Stimulated activated CD8-positive, alpha-beta memory T cell treated with anti-CD3 and anti-CD28 coated beads, Interleukin-7, amount 100 ng/mL, for 1 hour (primary cell): ENCODE measurements at places on chromosomes 7 and 10.

DNA sequence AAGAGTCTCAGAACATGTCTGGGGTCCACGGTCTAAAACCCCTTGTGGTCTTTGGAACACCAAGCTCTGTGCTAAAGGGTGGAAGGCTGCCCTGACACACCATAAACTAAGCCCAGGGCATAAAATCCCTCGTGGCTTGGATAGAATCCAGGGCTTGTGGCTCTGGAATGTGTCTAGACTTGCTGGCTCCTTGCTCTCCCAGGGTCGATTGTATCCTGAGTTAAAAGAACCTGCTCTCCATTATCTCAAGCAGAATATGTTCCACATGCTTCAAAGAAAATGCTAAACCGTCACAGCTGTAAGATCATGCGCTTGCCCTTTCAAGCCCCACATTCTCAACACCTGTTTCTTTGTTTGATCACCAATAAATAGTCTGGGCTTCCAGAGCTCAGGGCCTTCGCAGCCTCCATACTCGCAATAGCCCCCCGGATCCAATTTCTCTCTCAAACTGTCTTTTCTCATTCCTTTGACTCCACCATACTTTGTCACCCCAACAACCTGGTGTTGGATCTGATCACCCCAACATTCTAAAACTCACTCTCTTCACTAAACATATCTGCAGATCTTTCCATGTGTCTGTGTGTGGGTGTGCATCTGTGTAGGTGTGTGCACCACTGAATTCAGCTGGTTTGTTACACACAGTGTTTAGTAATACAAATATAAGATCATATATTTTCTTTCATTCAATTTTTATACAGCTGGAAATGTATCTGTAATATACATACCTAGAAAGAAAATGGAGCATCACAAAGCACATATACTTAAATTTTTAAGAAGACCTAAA, 238.5 kb downstream of the ZMYND11 start:
- no peak for DNase-seq

DNA sequence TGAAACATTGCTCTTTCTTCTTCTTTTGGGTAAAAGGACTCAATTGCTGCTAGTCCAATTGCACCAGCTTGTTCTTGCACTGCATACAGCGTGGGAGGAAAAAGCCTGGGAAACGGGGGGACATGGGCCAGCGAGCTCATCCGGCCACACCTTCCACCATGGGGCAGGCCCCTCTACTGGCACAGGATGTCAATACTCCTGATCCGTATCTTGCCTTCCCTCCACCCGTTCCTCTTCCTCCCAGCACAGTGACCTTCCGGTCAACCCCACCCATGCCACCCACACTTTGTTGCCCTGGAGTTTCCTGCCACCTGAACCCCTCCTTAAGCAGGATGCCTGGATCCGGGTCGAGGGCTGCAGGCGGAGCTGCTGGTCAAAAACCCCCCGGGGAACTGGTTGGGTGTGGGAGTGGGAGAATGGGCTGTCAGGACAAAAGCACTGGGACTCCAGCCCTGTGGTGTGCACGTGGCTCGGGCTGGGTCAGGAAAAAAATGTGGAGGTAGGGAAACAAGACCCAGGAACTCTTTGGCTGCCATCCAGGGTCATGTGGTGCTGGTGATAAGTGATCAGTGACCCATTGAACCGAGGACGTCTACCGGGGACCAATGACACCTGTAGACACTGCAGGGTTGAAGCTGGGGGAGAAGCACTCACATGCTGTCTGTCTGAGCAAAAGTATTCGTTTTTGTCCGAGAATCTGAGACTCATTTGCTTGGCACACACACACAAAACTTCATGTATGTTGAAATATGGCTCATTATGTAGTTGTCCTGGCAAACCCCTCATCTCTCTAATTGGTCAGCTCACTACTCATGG, 8.1 kb downstream of the IL2RA start:
- no peak for DNase-seq

DNA sequence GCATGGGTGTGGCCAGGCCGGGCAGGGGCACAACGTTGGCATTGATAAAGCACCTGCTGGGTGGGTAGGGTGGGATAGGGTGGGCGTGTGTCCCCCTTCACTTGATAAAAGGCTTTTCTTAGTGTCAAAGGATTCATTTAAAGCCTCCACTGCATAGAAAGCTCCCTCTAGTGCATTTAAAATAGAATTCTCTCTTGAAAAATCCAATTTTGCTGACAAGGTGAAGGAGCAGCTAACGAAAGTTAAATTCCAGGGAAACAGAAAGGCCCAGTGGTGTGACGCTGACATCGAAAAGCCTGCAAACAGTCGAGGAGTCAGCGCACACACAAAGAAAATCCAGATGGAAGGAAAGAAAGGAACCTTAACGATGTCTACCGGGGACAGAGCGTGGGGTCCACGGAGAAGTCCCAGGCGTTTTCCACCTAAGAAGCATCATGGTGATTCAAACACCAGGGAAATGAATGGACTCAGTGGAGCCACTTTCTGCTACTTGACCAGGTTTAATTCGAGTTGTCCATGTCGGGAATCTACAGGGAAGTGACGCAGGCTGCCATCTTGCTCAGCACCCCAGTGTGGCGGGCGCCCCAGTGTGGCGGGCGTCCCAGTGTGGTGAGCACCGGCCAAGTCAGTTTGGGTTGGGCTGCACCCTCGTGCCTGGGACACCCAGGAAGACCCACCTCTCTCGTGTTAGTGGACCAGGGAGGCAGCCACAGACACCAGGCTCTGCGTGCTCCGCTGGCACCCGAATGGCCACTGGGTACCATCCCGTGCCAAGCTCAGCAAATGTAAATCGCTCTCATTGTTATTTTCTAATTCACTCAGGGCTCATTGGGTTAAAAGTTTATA, 217.8 kb downstream of the DNAJB6 start:
- no peak for DNase-seq

GRCh38 chr10:22593636-22594198, 120.7 kb downstream of the PIP4K2A start:
- DNase-seq = no peak

- no peak for DNase-seq
Measured at GRCh38 chr7:82021036-82021435, 251.2 kb upstream of the HGF start.

DNA sequence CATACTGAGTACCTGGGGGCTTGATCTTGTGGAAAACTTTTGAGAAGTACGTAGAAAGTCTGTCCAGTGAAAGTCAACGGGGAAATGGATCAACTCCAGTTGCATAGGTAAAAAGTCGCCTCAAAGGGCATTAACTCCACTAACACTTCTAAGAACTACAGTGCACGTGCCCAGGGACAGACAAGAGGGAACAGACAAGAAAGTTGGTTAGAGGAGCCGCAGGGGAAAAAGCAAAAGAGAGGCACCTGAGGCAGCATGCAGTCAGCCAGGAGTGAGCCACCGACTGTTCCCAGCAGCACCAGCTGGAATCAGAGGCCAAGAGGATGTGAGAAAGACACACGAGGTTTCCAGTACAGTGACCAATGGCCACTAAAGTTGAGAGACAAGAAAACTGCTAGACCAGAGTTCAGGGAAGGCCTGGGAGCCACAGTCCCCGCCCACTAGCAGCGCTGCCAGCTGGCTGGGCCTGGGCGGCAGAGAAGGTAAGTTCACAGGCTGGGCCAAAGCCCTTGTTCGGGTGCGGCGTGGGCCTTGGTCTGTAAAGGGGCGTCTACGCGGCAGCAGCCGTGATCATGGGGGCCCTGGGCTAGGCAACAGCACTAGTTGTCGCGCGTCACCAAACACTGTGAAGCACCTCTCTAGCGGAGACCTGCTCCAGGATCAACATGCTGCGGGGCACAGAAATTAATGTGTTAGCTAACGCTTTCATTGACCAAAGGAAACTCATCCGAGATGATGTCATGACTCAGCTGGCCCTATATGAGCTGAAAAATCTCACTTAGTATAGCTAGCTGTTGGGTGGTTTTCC, 14.0 kb downstream of the ITGB1 start:
- no peak for DNase-seq

GRCh38 chr10:12844811-12845483, 156.6 kb downstream of the CCDC3 start:
- DNase-seq = no peak

DNA sequence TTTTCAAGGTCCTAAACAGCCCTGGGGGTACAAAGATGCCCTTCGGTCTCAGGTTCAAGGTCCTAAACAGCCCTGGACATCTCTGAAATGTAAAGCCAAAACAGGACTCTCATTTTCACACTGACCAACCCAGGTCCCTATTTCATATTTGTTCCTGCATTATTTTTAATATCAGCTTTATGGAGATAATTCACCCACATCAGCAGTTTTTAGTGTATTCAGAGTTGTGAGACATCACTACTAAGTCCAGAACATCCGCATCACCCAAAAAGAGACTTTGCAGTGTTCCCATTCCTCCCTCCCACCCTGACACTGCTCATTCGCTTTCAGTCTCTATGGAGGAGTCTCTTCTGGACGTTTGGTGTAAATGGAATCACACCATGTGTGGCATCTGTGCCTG, 420.2 kb downstream of the PTPRN2 start:
- DNase-seq = no peak

- no peak for DNase-seq
Measured at GRCh38 chr10:66747451-66747850, 178.4 kb upstream of the LRRTM3 start.

DNA sequence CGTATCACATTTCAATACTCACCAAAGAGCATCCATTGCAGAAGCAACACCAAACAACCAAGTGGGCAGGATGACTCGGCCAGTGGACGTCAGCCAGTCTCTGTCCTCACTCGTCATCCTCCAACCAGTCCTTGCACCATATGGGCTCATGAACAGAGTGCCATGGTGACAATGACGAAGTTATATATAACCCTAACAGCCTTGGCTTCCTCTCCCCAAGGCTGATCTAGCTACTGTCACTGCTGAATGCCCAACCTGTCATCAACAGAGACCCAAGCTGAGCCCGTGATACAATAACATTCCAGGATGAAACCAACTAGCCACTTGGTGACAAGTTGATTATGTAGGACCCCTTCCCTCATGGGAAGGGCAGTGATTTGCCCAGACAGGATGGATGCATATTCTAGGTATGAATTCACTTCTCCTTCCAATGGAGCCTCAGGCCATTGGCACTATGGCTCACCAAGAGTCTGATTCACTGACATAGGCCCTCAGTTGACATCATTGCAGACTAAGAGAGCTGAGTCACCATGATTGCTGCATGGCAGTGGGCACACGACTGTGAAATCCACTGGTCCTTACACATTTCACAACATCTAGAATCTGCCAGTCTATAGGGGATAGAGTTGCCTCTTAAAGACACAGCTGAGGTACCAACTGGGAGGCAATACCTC, 26.3 kb upstream of the PPIF start:
- no peak for DNase-seq

DNA sequence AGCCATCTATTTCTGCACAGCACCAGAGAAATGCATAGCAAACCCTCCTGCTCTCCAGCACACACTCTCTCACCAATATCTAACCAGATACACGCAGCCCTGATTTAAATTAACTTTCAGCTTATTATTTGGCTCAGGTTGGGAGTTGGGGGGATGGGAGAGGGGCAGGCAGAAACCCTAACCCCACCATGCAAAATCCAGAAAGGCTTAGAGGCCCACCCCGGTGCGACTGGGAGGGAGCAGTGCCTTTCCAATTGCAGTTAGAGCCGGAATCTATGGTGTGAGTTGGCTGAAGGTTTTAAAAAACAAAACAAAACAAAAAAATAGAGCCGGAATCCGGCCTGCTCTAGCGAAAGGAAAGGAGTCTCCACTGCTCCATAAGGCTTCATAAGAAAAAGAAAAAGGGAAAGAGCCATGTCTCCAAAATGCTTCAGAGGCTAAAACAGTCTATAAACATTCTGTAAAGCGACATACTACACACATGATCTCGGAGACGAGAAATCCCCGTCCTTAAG, 2.9 kb downstream of the IGF2BP3 start:
- no peak for DNase-seq

DNA sequence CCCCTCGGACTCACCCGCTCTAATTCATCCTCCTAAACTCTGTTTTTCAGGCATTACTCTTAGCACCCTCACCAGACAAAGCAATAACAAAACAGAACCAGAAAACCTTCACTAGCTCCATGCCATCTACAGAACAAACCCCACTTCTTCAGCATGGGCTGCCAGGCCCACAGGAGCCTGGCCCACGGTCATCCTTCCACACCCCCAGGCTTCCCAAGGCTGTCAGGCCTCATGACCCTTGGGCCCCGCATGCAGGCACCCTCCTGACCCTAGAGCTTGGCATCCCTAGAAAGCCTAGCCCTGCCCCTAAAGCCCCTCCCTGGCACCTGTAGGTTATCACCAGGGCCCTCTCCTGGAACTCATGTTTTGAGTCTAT, 59.6 kb downstream of the PRKAG2 start:
- DNase-seq = no peak

GRCh38 chr10:21398563-21399231, 126.8 kb downstream of the SKIDA1 start:
- no peak for DNase-seq

DNA sequence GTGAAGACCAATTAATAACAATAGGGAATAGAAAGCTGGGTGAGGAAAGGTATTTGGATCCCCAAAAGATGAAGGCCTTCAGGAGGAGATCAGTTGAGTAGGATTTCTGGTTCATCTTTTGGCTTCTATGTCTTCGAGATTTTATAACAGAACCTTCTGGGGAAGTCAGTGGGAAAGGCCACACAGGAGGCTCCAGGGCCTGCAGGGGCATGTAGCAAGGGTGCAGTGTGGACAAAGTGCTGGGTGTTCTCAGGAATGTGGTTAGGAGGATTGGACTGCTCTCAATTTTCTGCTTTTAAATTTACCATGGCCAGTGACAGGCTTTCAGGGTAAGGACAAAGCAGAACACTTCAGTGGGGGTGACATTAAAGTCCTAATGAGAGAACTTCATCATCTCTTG, 378.0 kb downstream of the CCSER2 start:
- no peak for DNase-seq

GRCh38 chr10:85067955-85068354, 739.6 kb downstream of the CCSER2 start:
- DNase-seq = no peak

GRCh38 chr7:103773726-103774125, 215.7 kb downstream of the RELN start:
- no peak for DNase-seq

DNA sequence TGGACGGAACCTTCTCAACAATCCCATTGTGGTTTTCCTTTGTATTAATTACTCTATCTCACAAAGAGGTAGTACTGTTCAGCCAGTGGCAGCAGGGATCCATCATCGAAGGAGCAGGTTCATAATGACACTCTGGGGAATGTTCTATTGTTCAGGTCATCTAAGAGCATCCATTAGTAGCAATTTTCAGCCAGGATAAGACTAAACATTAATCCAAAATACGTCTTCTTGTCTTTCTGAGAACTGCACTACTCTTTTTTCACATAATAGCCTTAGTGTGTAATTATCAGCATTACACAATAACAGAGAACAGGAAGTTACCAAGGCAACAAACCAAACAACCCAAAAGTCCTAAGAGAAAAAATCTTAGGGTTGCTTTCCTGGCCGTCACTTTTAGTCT, 259.5 kb upstream of the VWC2 start:
- DNase-seq = no peak

GRCh38 chr10:31749981-31750840, 178.4 kb downstream of the ARHGAP12 start:
- no peak for DNase-seq

- no peak for DNase-seq
Measured at GRCh38 chr10:22753786-22754185, 39.4 kb upstream of the PIP4K2A start.
